Fibroblast of lung (primary cell): ENCODE measurements at places on chromosomes 16 and 17. TPM values are rescaled to one million over a fixed set of nuclear protein-coding genes. Genes with fewer than 3 reads are reported as not detected.

The DLX4 gene
- not detected in 2 replicates for polyA plus RNA-seq

The FHOD1 gene
- 25.8 and 32.7 TPM in 2 replicates for polyA plus RNA-seq

The KRT20 gene
- polyA plus RNA-seq, result not detected in 2 replicates

GRCh38 chr17:4007346-4008081, 43.3 kb upstream of the ATP2A3 start:
- no peak for DNase-seq
- H3K27me3 ChIP-seq, result no peaks in the 10 kb centered on the region
- H3K4me1 ChIP-seq, result peaks cover 3% of the 10 kb centered on the region
- H3K4me3 ChIP-seq, result no peak overlapping the region
- no peak overlapping the region for H3K27ac ChIP-seq

The CAPNS2 gene
- not detected in 2 replicates for polyA plus RNA-seq

DNA sequence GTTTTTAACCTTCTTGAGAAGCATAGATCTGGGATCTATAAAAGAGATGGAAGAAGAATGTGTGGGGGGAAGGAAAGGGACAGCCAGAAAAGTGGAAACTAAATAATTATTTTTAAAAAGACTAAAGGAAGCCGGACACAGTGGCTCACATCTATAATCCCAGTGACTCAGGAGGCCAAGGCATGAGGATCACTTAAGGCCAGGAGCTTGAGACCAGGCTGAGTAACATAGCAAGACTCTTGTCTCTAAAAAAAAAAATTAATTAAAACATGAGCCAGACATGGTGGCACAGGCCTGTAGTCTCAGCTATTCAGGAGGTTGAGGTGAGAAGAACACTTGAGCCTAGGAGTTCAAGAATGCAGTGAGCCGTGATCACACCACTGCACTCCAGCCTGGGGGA, 335.1 kb downstream of the GRIN2A start:
- H3K4me1 ChIP-seq, result peaks cover 22% of the 10 kb centered on the region
- DNase-seq, result peak; percentile 31
- H3K4me3 ChIP-seq, result no peak overlapping the region
- peak overlapping the region; percentile 64 for H3K27ac ChIP-seq
- no peaks in the 10 kb centered on the region for H3K36me3 ChIP-seq
- no peaks in the 10 kb centered on the region for H3K27me3 ChIP-seq

DNA sequence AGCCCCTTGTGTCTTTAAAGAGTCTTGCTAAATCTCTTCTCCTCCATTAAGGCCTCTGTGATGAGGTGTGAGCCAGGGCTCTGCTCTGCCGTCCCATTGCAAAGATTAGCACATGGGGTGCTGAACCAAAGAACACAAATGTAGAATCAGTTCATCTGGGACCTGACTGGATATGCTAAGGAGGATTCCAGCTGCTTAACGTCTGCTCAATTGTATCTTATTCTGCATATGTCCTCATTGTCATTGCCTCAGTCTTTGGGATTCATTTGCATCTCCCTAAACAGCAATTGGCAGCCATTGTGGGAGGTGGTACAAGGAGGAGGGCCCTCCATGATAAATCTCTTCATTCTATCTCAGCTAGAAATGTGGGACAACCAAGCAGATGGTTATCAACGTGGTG, 106.3 kb upstream of the ADAMTS18 start:
- no peaks in the 10 kb centered on the region for H3K27me3 ChIP-seq
- no peak for DNase-seq
- no peaks in the 10 kb centered on the region for H3K36me3 ChIP-seq

DNA sequence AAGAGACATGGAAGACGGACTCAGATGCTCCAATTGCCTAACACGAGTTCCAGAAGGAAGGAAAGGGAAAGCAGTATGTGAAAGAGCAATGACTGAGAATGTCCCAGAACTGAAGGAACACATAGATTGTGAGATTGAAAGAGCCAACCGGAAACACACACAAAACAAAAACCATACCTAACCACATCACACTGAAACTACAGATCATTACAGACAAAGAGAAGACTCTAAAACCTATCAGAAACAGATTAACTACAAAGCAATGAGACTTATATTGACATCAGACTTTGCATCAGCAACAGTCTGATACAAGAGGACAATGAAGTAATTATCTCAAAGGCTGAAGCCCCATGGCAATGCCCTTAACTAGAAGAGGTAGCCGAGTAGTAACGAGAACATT, 45.6 kb upstream of the CLEC18B start:
- H3K27ac ChIP-seq, result no peak overlapping the region
- H3K27me3 ChIP-seq, result no peaks in the 10 kb centered on the region
- no peaks in the 10 kb centered on the region for H3K4me1 ChIP-seq
- no peak overlapping the region for H3K4me3 ChIP-seq

GRCh38 chr17:39212841-39213480, 12.8 kb downstream of the STAC2 start:
- DNase-seq, result no peak
- peaks cover 12% of the 10 kb centered on the region for H3K27me3 ChIP-seq
- H3K27ac ChIP-seq, result no peak overlapping the region
- H3K36me3 ChIP-seq, result no peaks in the 10 kb centered on the region
- H3K4me3 ChIP-seq, result no peak overlapping the region

DNA sequence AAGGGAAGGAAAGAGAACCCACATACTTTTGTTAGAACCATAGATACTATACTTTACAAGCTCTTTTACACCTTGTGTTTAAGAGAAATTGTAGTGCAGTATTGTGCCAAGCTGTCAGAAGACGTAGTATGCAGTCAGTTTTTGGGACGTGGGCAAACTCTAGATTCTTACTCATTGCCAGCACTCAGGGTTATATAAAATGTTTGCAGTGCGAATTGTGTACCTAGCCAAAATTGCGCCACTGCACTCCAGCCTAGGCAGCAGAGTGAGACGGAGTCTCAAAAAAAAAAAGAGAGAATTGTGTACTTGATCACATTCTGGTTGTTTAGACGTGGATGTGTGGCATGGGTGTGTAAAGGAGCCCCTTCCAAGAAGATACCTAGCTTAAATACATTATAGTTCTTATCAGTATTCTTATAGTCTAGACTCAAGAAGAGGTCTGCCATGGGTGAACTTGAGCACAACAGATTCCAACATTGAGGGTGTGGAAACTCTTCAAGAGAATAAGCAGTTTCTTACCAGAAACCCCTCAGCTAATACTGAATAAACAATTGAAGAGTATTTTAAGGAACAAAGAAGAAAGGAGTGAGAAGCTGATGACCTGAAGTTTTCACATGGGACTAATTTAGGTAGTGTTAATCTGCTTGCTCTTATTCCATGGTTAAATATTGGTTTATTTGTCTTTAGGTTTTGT, 27.4 kb upstream of the MRC2 start:
- no peaks in the 10 kb centered on the region for H3K4me1 ChIP-seq
- no peak overlapping the region for H3K27ac ChIP-seq
- DNase-seq, result no peak
- H3K27me3 ChIP-seq, result no peaks in the 10 kb centered on the region
- peaks cover 7% of the 10 kb centered on the region for H3K36me3 ChIP-seq
- no peak overlapping the region for H3K4me3 ChIP-seq

- no peaks in the 10 kb centered on the region for H3K36me3 ChIP-seq
- no peak for DNase-seq
- H3K4me1 ChIP-seq, result no peaks in the 10 kb centered on the region
- no peak overlapping the region for H3K27ac ChIP-seq
These were observed 139.3 kb downstream of the GAS7 start for GRCh38 chr17:10058921-10059683.

DNA sequence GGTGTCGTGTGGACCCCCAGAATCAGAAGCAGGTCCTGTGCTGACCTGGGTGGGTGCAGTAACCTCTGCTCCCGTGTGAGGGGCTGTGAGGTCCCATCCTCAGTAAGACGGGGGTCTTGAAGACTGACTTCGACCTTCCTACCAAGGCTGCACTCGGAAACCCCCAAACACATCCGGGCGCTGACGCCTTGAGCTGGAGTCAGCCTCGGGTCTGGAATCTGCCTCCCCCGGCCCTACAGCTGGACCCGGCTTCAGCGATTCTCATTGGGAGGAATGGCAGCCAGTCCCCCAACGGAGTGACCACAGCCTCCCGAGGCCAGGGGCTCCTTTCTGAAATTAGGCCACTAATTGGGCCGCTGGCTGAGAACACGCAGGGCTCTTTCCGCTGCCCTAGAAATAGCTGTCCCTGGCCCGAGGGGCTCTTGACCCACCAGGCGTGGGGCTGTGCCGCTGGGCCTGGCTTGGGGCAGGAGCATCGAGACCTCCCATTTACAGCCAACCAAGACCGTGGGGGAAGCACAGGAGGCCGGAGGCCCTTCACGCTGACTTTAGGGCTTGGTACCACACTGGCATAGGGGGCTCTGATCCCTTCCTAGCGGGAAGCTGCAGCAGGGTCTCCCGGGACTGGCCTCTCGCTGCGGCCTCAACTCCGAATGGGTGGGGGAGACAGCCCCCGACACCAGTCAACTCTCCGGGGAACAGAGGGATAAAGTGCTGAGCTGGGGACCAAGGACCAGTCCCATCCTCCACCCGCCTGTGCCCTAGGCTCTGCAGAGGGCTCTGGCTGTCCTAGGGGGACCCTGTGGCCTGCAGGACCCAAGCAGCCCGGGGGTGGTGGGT, 2.6 kb upstream of the GNG13 start:
- H3K4me1 ChIP-seq, result no peaks in the 10 kb centered on the region
- no peak for DNase-seq

DNA sequence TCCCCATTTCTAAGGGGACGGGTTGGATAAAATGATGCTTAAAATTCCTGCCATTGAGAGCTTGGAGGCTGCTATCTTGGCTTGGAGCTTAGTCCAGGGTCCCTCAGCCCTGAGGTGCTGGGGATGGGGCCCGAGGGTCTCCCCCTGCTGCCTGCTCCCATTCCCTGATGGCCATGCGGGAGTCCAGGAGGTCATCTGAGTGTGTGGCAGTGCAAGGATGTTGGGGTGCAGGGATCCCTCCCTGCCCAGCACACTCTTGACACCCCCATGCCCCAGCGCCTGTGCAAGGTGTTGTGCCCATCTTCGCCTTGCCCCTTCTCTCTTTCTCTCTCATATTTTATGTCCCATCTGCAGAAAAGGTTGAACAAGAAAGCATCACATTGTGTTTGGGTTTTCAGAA, 90.4 kb downstream of the IRF8 start:
- H3K4me3 ChIP-seq, result no peak overlapping the region
- H3K36me3 ChIP-seq, result no peaks in the 10 kb centered on the region
- peaks cover 17% of the 10 kb centered on the region for H3K27me3 ChIP-seq
- H3K27ac ChIP-seq, result no peak overlapping the region
